ENCODE measurements at places on chromosomes 6 and 20.

GRCh38 chr6:14875481-14876063 lies 370.3 kb upstream of the JARID2 start:
- no peak for DNase-seq

DNA sequence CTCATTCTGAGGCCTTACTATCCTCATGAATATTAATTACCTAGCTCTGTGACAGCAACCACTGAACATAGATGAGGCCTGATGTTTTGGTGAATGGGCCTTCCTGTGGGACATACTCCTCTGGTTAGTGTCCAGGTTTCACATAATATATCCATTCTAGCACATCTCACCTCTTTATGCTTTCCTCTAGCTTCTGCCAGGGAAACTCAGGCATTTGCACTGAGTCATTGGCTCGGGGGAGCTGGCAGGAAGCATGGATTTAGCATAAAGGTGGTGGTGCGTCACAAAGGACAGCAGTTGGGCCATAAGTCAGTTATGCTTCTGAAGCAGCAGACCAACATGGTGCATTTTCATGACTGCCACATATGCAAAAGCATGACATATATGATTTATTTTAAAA lies 37.5 kb upstream of the TMEM170B start:
- peak; percentile 92 for DNase-seq

DNA sequence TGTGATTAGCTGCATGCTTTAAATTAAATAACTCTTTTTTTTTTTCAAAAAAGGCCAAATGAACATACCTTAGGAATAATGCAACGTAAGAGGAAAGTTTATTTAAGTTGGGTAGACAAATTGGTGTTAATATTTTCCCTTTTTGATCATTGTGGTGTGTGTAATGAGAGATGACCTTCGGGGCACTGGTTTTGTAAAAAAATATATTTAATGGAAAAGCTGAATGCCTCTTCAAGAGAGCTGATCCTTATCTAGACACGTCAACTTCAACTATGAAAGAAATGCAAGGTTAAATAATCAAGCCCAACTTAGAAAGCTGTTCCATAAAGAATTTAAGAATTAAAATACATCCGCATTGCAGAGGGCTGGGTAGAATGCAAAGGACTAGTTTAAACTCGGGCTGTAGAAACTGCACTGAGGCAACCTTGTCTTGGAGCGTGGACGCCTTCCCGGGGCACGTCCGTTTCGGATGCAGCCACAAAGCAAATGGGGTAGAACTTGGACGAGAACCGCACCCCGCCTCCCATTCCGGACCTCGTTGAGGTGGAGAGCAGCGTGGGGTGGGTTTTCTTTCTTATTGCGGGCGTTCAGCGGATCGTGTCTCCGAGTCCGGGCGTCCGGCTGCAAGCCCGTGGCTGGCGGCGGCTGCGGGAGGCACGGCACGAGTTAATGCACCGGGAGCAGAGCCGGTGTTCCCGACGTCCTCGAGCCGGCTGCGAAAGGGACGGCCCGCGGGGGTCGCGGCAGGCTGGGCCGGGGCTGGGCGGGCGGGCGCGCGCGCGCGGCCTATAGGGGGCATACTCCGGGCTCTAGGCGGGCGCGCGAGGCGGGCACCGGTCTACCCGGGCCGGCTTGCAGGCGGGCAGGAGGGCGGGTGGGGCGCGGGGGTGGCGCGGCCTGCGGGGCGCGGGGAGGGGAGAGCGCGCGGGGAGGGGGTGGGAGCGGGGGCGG lies 1.9 kb downstream of the JARID2 start:
- peak; percentile 22 for DNase-seq

DNA sequence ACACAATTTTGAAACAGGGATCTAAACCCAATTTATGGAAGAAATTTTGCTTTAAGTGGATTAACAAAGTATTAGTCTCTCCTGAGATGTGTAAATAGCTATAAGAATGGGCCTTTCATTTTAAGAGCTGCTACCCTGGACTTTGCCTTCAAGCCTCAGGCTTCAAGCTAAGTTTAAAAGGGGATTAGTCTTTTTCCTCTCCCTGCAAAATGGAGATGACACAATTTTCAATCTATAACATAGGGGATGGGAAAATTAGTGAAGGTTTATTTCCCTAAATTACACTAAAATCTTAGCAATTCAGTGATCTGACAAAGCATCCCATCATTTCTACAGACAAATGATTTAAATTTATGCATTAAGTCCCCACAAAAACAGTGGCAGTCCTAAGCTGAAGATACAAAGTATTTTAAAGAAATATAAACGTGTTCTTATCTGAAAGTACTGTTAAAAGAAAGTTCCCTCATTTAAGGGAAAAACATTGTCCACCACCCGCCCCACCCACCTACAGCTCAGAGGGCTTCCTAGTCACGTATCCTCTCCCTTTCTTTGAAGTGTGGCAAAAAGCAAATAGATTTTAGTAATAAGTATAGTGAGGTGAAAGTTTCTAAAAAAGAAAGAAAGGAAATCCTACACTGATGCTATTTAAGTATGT lies 14.5 kb downstream of the ARHGAP18 start:
- no peak for DNase-seq
